Hair follicular keratinocyte (primary cell): ENCODE measurements at places on chromosomes 2 and 18. TPM values are rescaled to one million over a fixed set of nuclear protein-coding genes. Genes with fewer than 3 reads are reported as not detected.

The DSC2 gene
- 13.2 and 19.4 TPM in 2 replicates for total RNA-seq

The VWA3B gene
- total RNA-seq, result 0.08 and 0.16 TPM in 2 replicates

The DSG3 gene
- total RNA-seq, result 72.8 and 139 TPM in 2 replicates

The SCYGR4 gene
- total RNA-seq, result not detected in 2 replicates

The GALR1 gene
- total RNA-seq, result not detected in 2 replicates

The MAL gene
- 0.23 TPM in 1 of 2 replicates, not detected in the other for total RNA-seq

The CCDC74B gene
- total RNA-seq, result 2.9 and 3.7 TPM in 2 replicates

The NIFK gene
- 51.3 and 64.2 TPM in 2 replicates for total RNA-seq

The TACR1 gene
- total RNA-seq, result not detected in 2 replicates

The ALLC gene
- total RNA-seq, result not detected in 2 replicates

The EMX1 gene
- total RNA-seq, result 0.16 TPM in 1 of 2 replicates, not detected in the other

The HOXD4 gene
- not detected in 2 replicates for total RNA-seq

The C1QL2 gene
- not detected in 2 replicates for total RNA-seq

The IL37 gene
- not detected in 2 replicates for total RNA-seq

The FAP gene
- total RNA-seq, result 8.5 and 20.7 TPM in 2 replicates

The KIAA2012 gene
- not detected in 2 replicates for total RNA-seq

The CTDP1 gene
- 12.2 and 23.0 TPM in 2 replicates for total RNA-seq

The TSPYL6 gene
- not detected in 2 replicates for total RNA-seq

The RAX gene
- not detected in 2 replicates for total RNA-seq

The LIMS2 gene
- not detected in 2 replicates for total RNA-seq

The EPG5 gene
- total RNA-seq, result 7.9 and 21.9 TPM in 2 replicates

The MAP2 gene
- total RNA-seq, result 3.1 and 5.5 TPM in 2 replicates

The PLEKHH2 gene
- 1.3 TPM in 2 replicates for total RNA-seq

The SERPINB7 gene
- 8.7 and 9.4 TPM in 2 replicates for total RNA-seq
